Daoy (cell line): ENCODE measurements at places on chromosomes 1 and 21. TPM values are rescaled to one million over a fixed set of nuclear protein-coding genes. Genes with fewer than 3 reads are reported as not detected.

Gene OLIG2
- total RNA-seq, result 1.3 and 3.1 TPM in 2 replicates

Gene ZNF695
- 7.3 and 8.6 TPM in 2 replicates for total RNA-seq

Gene LCE3D
- not detected in 2 replicates for total RNA-seq

Gene ADGRB2
- 4.7 and 9.4 TPM in 2 replicates for total RNA-seq

GRCh38 chr1:206674745-206675175 is 9.9 kb upstream of the MAPKAPK2 start:
- DNase-seq, result peak; percentile 96

- DNase-seq, result peak; percentile 13
These were observed 226.4 kb downstream of the DYRK1A start for GRCh38 chr21:37593015-37593414.

GRCh38 chr1:162397943-162398560 is 13.9 kb downstream of the SH2D1B start:
- DNase-seq, result no peak

DNA sequence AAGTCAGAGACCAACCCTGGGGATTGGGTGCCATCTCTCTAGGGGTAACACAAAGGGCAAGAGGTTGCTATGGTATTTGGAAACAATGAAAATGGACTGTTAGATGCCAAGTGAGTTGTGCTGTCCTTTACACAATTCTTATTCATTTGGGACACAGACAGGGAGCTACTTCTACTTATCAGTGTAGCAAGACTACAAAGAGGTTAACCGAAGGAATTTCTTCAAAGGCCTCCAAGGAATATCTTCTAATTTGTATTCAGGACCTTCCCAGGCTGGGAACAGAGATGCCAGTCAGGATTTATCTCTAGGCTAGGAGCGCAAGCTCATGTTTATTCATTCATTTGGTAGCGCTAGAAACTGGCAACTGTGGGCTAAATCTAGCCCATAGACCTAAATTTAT is 2.6 kb downstream of the NAXE start:
- no peak for DNase-seq

- DNase-seq, result no peak
These were observed 49.2 kb downstream of the CASQ2 start for GRCh38 chr1:115719285-115719684.

DNA sequence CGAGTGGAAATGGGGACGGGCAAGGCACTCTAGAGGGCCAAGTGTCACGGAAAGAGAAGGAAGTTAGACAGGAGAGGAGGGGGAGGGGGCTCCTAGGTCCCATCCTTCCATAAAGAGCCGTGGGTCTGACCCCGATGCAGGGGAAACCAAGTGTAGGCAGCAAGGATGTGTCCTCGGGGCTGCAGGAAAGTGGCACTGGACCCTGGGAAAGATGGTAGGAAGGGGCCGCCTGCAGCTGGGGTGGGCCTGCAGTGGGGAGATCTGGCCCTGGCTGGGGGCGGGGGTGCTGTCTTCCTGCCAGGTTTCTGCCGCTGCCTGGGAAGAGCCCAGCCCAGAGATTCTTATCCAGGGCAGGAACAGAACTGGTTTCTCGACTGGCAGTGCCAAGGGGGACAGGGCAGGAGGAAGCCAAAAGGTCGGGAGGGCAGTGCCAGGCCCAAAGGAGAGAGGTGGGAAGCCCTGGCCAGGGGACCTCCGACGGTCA is 12.9 kb downstream of the CRABP2 start:
- DNase-seq, result no peak

DNA sequence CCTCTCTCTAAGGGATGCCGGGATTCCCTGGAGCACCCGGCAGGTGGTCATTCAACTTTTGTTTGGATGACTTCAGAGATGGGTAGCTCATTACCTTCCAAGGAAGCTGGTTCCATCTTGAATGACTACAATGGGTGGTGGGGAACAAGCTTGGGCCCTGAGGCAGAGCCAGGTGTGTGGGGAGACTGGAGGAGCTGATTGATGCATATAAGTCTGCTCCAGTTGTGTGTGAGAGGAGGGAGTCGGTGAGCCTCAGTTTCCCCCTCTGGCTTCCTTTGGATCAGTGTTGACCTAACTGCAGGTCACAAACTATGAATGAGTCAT is 133.8 kb upstream of the ZBTB40 start:
- DNase-seq, result no peak

- no peak for DNase-seq
These were observed 36.4 kb downstream of the WNT9A start for GRCh38 chr1:227911376-227911775.

DNA sequence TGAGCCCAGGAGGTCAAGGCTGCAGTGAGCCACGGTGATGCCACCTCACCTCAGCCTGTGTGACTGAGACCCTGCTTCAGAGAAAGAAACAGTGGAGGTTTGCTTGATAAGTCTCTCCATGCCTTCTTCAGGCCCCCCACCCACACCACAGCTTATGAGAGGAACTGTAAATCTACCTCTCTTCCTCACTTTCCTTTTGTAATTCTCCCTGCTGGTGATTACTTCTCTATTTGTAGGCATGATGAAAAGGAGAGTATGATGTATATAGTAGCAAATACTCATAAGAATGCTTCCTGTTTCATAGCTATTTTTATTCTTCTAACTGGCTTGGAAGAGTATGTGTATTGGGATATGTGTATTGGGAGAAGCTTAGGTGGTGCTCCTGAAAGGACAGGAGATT is 186.3 kb downstream of the VPS13D start:
- no peak for DNase-seq

GRCh38 chr21:45254460-45254930 is 33.2 kb downstream of the POFUT2 start:
- DNase-seq, result no peak

- no peak for DNase-seq
These were observed 325.8 kb downstream of the MATN1 start for GRCh38 chr1:30397576-30397975.
